NCI-H526 (cell line): ENCODE measurements at places on chromosomes 3 and 15.
A peak's percentile ranks its signal among the peaks of the same experiment; 100 is the strongest.

- no peak for DNase-seq
Observed at GRCh38 chr15:36911322-36911944, 188.9 kb downstream of the MEIS2 start.

GRCh38 chr3:7977245-7978086 lies 524.2 kb upstream of the LMCD1 start:
- peak; percentile 25 for DNase-seq

DNA sequence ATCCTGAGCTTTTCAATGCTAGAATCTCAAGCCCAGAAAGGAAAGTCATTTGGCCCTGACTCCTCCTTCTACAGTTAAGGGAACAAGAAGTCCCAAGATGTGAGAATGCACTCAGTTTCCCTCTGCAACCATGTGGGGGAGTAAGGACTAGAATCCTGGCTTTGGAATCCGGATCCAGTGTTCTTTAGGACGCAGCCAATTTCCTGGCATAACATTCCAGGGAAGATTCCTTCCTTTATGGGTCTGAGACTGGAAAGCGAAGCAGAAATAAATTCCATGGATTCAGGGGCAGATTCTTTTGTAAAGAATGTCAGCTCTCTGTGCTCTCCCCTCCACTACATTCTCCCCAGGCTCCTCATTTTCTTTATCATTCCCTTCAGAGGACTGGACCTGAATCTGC lies 151.8 kb upstream of the SOX14 start:
- no peak for DNase-seq

DNA sequence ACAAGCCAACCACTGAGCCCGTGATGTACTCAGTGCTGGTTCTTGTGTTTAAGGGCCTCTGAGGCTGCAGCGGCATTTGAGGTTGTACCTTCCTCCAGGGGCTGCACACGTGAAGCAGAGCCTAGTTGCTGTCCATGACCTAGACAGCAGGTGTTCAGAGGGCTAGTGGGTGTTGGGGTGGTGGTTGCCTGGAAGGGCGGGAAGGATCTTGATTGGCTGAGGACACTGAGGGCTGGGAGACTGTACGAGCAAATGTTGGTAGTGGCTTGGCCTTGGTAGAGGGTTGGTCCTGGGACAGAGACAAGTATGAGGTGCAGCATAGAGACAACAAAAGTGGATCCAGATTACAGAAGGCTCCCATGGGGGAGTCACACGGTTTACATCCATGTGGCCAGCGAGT lies 17.0 kb upstream of the HES1 start:
- no peak for DNase-seq

GRCh38 chr3:169660709-169661360 lies 2.7 kb downstream of the MECOM start:
- no peak for DNase-seq

DNA sequence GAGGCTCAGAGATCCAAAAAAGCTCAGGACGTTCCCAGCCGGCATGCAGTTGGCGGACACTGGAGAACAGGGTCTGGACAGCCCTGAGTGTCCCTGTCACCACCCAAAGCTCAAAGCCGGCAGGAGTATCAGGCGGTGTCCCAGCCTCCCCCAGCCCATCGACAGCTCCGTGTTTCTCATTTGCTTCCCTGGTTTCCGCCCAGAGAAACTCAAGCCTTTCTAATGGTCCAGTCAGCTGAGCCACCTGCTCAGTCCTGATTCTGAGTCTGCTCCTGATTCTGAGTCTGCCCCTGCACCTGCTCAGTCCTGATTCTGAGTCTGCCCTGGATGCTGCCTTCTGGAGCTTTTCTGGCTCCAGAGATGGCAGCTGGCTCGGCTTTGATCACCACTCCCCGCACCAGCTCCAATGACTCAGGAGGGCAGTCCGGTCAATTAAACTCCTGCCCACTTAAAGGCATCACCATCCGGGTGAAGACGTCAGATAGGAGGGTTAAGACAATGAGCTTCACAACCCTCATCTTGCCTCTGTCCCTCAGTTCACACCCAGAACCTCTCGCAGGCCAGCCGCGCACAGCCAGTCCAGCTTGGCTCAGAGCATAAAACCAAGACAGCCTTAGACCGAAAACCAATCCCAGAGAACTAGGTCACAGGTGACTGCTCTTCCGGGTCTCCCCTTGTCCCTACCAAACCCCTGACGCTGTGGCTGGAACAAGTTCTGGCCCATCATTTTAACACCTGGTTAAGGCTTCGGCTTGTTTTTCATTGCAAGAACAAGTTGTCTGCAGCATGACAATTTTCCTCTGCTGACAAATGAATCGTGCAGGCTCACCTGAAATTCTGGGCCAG lies 6.8 kb downstream of the PCSK6 start:
- DNase-seq = peak; percentile 25

- DNase-seq = no peak
Observed at GRCh38 chr3:183253528-183254486, 754 bp downstream of the B3GNT5 start.

- DNase-seq = no peak
Observed at GRCh38 chr15:79341396-79341795, 30.5 kb downstream of the TMED3 start.

DNA sequence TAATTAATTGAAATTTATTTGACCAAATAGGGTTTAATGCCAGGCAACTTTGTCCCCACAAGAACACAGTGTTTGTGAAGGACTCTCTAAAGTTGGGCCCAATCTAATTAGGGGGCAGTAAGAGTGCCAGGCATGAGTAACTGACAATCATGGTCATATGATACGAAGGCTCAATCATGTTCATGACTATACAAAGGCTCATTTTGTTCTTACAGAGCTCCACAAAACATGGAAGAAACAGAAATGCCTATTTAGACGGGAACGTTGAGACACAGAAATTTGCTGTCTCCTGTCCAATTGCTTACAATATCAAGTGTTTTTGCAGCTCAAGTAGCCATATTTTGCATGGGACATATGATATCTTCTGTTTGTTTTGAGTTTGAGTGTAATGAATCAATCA lies 391.1 kb downstream of the SI start:
- no peak for DNase-seq
